ENCODE measurements at places on chromosomes 1 and 21.

GRCh38 chr1:57633881-57634280 lies 210.0 kb upstream of the DAB1 start:
- no peak for DNase-seq

DNA sequence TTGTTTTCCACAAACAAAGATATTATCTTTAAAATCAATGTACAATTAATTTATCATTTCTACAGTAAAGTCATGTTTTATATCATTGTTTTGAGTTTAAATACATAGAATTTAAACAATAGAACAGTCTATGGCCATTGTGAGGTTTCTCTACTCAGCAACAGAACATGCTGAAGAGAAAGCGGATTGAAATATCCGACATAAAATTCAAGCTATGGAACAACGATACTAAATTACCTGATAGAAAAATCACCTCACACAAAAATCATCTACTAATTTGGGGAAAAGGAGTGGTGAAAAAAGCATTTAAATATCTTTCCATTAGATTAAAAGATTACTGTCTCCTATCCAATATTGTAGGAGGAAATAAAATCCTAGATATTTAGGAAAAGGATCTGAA lies 12.6 kb downstream of the CDKN2C start:
- no peak for DNase-seq

- DNase-seq = no peak
Measured at GRCh38 chr1:233459470-233459945, 132.0 kb downstream of the MAP3K21 start.

DNA sequence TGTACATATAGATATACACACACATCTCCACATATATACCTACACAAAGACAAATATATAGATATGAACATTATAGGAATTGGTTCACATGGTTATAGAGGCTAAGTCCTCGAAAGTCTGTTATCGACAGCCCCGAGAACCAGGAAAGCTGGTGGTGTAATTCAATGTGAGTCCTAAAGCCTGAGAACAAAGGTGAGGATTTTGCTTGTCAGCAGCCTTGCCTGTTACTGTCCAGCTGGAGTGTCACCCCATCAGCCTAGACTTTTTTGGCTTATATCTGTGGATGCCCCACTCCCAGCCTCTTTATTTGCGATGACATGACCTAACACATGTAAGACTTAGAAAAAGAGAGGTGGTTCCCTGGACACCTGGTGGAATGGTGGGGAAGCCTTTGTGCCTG lies 97.0 kb downstream of the GIPC2 start:
- DNase-seq = no peak

DNA sequence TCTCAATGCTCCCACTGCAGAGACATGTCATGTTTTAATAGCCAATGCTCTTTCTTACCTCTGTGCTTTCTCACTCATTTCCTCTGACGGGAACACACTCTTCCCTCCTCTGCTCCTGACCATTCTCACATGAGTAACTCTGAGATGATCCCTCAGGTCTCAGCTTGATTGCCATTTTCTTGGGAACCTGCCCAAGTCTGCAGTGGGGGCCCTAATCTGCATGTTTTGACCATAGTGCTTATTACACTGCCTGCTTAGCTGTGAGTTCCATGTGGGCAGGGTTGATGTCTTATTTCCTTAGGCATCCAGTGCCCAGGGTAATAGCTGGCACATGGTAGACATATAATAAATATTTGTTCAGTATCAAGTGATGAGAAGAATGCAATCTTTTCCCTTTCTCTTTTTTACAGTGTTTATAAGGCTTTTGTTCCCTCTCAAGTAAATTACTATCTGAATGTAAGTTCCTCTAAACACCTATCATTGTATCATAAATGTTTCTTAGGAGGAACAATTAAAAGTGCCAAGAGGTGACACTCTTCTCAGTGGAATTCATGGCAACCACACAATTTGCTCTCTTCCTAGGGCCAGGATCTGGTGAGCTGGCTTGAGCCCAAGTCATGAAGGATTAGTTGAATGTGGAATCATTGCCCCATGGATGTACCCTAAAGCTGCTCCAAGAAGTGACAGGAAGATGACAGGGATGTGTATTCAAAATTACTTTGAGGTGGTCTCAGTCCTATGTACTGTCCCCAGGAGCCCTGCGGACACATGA lies 485.4 kb upstream of the USP24 start:
- DNase-seq = no peak

- DNase-seq = no peak
Measured at GRCh38 chr1:98005326-98006010, 84.6 kb upstream of the DPYD start.

- DNase-seq = no peak
Measured at GRCh38 chr1:162670928-162671663, 38.8 kb downstream of the DDR2 start.

- no peak for DNase-seq
Measured at GRCh38 chr1:6128276-6129081, 51.6 kb downstream of the CHD5 start.

DNA sequence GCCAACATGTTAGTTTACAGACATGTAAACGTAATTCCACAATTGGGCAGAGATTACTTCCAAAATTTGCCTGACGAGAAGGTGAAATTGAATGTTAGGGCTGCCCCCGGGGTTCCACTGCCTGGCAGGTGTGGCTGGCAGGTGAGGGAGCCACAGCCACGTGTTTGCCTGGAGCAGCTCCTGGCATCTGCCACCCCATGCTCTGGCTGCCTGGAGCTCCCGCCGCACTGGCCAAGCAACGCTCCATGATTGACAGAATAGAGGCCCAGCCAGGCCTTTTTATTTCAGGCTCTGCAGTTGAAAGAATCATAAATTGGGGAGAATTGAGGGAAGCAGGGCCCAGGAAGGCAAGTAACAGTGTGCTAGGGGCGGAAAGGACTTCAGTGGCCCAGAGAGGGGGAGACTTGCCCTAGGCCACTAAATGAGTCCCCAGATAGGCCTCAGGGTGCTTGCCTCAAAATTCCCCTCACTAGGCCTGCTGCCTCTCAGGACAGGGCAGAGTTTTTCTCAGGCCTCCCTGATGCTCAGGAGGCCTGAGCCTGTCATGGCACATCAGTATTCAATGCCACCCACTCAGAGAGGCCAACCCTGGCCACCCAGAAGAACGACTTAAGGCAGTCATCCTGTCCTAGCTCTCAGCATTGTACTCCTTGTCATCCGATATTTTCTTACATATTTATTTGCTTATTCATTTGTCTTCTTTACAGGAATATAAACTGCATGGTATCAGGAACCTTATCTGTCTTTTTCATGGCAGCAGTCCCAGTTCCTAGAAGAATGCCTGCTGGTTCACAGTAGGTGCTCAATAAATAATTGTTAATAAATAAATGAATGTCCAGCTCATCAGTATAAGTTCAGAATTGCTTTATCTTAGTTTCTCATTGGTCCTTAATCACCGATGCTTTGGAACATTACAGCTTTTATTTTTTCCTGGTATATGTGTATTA lies 16.6 kb upstream of the S1PR1 start:
- DNase-seq = no peak

- no peak for DNase-seq
Measured at GRCh38 chr21:15122241-15122640, 57.4 kb upstream of the NRIP1 start.

- DNase-seq = no peak
Measured at GRCh38 chr1:64553285-64553684, 83.4 kb downstream of the CACHD1 start.

- no peak for DNase-seq
Measured at GRCh38 chr1:232561381-232561780, 68.6 kb downstream of the SIPA1L2 start.

- no peak for DNase-seq
Measured at GRCh38 chr1:236020359-236021219, 44.3 kb downstream of the NID1 start.

GRCh38 chr1:204072931-204073836 lies at the start of gene SOX13:
TSS of gene SOX13 (plus strand) at chr1:204073115. CDS start at chr1:204112916, 39,801 bp downstream.
- peak; percentile 35 for DNase-seq

DNA sequence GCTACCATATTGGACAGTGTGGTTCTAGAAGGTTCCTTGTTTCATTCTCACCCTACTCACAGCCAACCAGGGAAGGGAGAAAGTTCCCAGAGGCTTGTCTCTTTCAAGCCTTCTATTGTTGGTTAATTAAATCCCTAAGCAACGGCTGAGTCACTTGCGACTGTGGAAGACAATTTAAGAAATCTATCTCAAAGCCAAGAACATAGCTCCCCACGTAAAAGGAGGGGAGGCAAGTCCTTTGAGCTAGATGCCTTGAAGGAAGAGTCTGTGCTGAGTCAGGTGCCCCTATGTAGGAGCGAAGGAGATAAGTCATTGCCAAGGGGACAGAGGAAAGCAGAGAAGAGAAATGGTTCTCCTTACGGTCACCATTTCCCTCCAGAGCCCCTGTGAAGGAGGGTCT lies 79.4 kb upstream of the PPP2R5A start:
- DNase-seq = no peak

GRCh38 chr1:205523261-205523890 lies 18.9 kb downstream of the CDK18 start:
- DNase-seq = no peak

- no peak for DNase-seq
Measured at GRCh38 chr1:108955881-108956280, 7.4 kb downstream of the CLCC1 start.

DNA sequence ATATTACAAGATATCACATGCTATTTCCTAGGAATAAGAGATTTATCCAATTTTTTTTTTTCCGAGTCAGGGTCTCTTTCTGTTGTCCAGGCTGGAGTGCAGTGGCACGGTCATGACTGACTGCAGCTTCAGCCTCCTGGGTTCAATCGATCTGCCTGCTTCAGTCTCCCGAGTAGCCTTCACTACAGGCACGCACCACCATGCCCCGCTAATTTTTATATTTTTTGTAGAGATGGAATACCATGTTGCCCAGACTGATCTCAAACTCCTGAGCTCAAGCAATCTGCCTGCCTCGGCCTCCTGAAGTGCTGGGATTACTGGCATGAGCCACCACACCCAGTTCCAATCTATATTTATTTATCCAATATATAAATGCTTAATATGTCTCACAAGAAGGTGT lies 18.0 kb upstream of the WDTC1 start:
- no peak for DNase-seq

GRCh38 chr1:94539496-94539895 lies 2.1 kb downstream of the F3 start:
- DNase-seq = no peak

DNA sequence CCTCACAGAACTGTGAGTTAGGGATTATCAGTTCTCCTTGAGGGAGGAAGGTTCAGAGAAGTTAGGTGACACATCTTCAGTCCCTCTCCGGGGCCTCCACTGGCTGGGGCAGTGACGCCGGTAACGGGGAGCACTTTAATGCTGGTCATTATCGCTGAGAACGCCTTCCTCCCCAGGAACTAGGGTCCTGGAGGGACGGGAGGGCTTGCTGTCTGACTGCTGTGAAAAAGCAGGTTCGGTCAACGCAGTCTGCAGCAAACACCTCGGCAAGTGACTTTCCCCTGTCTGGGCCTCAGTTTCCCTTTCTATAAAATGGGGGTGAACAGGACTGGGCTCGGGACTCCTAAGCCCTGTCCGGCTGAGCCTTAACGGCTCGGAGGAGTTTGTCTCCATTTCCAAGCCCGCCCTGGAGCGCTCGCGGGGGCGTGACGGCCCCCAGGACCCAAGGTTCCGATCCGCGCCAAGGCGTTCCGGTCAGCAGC lies 341 bp upstream of the TMEM61 start:
- no peak for DNase-seq

GRCh38 chr1:234770924-234771540 lies 161.1 kb upstream of the IRF2BP2 start:
- no peak for DNase-seq

DNA sequence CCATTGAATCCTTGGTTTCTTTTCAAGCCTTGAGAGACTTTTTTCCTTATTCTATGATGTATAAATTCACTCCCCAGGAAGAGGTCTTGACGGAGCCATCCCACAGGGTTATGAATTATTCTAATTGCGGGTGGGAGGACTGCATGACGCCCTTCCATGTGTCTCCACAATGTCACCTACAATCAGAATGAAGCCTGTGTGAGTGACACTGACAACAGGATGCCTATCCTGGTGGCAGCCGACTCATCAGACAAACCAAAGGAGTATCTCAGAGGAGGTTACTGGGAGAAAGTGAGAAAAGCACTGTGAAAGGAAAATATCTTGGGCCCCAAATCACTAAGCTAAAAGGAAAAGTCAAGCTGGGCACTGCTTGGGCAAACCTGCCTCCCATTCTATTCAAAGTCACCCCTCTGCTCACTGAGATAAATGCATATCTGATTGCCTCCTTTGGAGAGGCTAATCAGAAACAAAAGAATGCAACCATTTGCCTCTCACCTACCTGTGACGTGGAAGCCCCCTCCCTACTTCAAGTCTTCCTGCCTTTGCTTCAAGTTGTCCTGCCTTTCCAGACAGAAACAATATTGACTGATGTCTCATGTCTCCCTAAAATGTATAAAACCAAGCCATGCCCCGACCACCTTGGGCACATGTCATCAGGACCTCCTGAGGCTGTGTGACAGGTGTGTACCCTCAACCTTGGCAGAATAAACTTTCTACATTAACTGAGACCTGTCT lies 98.4 kb downstream of the SMYD2 start:
- no peak for DNase-seq

GRCh38 chr21:33189237-33189636 lies 40.5 kb upstream of the IFNAR2 start:
- no peak for DNase-seq

GRCh38 chr21:17987382-17988101 lies 168.4 kb upstream of the C21orf91 start:
- DNase-seq = no peak

DNA sequence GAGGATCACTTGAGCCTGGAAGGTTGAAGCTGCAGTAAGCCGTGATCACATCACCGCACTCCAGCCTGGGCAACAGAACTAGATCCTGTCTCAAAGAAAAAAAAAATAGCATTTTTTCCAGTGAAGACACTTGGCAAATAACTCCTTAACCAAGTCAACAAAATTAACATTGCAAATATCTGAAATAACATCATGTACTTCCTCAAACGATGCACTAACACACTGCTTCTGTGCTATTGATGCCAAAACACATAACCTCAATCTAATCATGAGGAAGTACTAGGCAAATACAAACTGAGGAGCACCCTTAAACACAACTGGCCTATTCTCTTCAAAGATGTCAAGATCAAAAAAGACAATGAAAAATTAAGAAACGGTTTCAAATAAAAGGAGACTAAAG lies 32.3 kb downstream of the PABPC4 start:
- DNase-seq = peak; percentile 67
